Body of pancreas (tissue), 4 donors: ENCODE measurements at places on chromosomes 12 and 14. TPM values are rescaled to one million over a fixed set of nuclear protein-coding genes. Genes with fewer than 3 reads are reported as not detected.

Gene FIGNL2
- 0.33 TPM for total RNA-seq

DNA sequence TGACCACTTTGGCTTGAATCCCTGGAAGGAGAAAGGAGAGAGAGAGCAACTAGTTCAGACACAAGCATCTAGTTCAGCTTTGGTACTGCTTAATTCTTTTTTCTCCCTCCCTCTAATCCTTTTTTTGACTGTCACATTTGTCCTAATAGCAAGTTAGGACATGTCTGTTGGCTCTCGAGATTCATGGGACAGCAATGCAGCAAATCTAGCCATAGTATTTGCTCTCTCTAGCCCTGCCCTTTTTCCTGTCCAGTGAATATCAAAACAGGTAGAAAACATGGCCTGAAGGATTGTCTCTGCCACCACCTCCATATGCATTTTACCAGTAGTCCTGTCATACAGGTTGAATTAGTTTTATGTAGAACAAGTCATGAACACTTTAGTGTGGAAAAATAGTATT lies 116.4 kb downstream of the PTPRB start:
- no peak for DNase-seq
- no peak overlapping the region for H3K27ac ChIP-seq
- H3K4me3 ChIP-seq, result no peak overlapping the region
- no peaks in the 10 kb centered on the region for H3K36me3 ChIP-seq
- no peaks in the 10 kb centered on the region for H3K4me1 ChIP-seq
- no peaks in the 10 kb centered on the region for H3K27me3 ChIP-seq

Gene SPTB
- 8.6 TPM for total RNA-seq

- no peaks in the 10 kb centered on the region for H3K27me3 ChIP-seq
- no peaks in the 10 kb centered on the region for H3K36me3 ChIP-seq
- no peak for DNase-seq
- no peak overlapping the region for H3K27ac ChIP-seq
- H3K4me3 ChIP-seq, result no peak overlapping the region
- no peaks in the 10 kb centered on the region for H3K4me1 ChIP-seq
These were observed 445.7 kb upstream of the SYT1 start for GRCh38 chr12:78418919-78419318.

GRCh38 chr12:6376870-6377666 lies 1.7 kb upstream of the SCNN1A start:
- no peak overlapping the region for H3K4me3 ChIP-seq
- H3K36me3 ChIP-seq, result no peaks in the 10 kb centered on the region
- peak overlapping the region; percentile 91 for H3K27ac ChIP-seq

Gene KRT3
- total RNA-seq, result not detected

GRCh38 chr14:31457665-31458659 lies 656 bp upstream of the DTD2 start:
- no peaks in the 10 kb centered on the region for H3K36me3 ChIP-seq
- no peak for DNase-seq
- H3K27me3 ChIP-seq, result no peaks in the 10 kb centered on the region
- peak overlapping the region; percentile 94 for H3K27ac ChIP-seq

GRCh38 chr12:102811110-102811737 lies 105.8 kb downstream of the PAH start:
- H3K4me1 ChIP-seq, result peaks cover 7% of the 10 kb centered on the region
- H3K4me3 ChIP-seq, result no peak overlapping the region
- no peaks in the 10 kb centered on the region for H3K36me3 ChIP-seq
- H3K27me3 ChIP-seq, result peaks cover 3% of the 10 kb centered on the region

DNA sequence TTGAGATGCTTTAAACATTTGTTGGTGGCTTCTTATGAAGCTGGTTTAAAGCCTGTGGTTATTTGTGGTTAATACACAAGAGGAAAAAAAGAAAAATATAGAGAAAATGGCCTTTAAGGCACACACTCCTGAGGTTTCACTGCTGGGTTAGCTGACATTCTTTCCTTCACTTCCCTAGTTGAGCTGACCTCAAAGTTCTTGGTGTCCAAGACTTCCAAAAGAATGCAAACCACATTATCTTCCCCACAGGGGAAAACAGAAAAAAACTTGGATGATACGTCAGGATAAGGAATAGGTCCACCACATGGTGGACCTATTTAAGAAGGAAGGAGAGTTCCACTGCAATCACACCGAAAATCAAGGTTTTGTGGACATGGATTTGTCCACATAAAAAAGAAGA lies 94.3 kb downstream of the SLC25A21 start:
- H3K27ac ChIP-seq, result no peak overlapping the region
- no peaks in the 10 kb centered on the region for H3K27me3 ChIP-seq
- H3K36me3 ChIP-seq, result no peaks in the 10 kb centered on the region
- H3K4me3 ChIP-seq, result no peak overlapping the region
